ENCODE measurements at places on chromosomes 1 and 21.
A peak's percentile ranks its signal among the peaks of the same experiment; 100 is the strongest.

DNA sequence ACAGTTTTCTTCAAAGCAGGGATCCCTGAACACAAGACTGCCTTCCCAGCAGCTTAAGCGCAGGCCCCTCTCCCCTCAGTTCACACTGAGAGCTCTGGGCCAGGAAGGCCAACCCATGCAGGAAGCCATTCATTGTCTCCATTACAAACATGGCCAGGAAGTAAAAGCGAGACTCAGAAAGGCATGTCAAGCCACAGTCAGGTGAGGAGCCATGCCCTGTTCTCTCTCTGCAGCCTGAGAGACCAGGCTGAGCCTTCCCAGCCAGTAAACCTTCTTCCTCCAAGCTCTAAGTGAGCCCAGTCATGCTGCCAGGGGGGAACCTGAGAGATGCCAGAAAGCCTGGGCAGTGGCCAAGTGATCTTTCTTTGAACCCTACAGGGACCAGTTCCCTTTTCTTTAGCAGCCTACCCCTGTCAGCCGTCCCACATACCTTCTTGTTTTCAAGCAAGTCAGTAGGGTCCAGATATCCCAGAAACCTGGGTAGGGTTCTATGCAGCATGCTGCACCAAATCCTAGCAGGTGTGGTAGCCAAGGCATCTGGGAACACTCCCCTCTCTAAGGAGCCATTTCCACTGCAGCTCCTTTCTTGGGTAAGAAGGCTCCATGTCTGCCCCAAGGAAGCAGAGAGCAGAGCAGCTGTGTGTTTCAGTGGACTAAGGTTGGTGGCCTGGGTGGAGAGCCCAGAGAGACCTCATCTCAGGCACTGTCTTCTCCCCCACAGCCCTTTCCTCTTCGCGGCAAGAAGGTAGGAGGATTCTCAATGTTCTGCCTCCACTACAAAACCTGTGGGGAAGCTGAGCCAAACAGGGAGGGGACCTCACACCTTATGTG, 977 bp downstream of the TRAF3IP3 start:
- peak; percentile 55 for DNase-seq

- no peak for DNase-seq
Observed at GRCh38 chr1:178266113-178266512, 172.2 kb downstream of the RASAL2 start.

DNA sequence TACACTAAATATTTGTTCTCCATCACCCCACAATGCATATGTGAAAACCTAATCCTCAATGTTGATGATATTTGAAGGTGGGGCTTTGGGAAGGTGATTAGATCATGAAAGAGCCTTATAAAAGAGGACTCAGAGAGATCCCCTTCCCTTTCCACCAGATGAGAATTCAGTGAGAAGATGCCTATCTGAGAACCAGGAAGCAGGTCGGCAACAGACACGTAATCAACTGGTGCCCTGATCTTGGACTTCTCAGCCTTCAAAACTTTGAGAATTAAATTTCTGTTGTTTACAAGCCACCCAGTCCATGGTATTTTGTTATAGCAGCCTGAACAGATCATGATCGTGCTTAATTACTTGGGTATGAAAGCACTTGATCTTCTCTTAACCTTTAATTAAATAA, 329.4 kb downstream of the KCNT2 start:
- no peak for DNase-seq

DNA sequence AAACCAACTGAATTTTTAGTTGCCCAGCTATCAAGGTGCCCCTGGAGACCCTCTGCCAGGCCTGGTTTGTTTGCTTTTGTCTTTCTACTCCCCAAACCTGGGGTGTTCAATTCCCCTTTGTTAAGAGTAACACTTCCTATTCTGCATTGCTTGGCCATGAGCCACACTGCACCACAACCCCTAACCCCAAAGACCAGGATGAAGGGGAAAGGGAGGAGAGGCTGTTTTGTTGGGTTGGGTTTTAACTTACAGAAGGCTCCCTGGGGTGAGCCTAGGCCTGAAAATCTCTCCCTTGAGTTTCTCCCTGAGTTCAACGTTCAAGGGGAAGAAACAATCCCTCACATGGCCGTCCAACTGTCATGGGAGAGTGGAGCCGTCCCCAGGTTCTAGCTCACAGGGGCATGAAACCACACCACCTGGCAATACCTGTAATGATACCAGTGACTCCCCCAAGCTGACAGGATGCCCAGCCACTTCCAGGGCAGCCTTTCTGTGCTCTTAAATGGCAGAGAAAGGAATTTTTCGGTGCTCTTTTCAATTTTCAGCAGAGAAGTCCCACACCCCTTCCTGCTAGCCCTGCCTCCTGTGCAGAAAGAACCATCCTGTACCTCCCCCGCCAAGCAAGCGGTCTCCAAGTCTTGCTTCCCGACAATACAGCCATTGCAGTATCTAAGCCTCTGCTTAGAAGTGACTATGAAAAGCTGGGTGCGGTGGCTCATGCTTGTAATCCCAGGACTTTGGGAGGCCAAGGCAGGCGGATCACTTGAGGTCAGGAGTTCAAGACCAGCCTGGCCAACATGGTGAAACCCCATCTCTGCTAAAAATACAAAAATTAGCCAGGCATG, 14.9 kb downstream of the SLC45A3 start:
- DNase-seq: no peak

GRCh38 chr1:187689129-187689528, 860.4 kb downstream of the PLA2G4A start:
- no peak for DNase-seq

DNA sequence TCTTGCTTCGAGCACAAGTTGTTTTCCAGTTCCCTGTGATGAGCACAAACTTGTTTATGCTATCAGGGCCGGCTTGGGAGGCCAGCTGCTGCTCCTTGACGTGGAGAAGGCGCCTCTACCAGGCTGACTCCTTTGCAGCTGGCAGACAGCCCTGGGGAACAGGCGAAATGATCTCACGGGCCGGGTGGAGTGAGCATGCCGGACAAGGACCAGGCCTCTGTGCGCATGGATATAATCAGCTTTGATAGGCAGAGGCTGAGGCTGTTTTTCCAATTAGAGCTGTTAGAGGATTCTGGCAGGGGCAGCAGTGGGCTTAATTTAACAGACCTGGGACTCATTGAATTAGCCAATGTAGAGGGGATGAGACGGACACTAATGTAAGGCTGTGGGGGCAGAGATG, 38.9 kb downstream of the FAM163A start:
- DNase-seq: no peak

DNA sequence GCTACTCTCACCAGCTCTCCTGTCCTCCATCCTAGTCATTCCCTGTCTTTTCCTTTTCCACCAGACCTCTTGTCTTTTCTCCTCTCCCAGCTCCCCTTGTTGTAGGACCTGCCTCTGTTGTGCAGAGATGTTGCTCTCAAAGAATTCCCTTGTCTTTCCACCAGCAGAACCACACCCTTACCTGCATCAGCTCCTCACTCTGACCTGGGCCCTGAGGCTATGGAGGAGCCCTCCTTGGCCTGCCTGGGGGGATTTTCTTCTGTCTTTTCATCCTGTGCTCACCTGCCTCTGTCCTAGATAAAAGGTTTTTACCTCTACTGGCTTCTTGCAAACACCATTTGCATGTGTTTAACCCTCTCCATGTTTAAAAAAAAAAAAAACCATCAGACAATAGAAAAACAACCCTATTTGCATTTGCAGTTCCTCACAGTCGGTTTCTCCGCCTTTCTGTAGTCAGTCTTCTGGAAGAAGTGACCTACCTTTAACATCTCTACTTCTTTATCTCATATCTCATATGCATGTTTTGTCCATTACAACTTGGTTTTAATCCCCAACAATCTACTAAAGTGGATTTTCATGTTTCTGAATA, 12.1 kb downstream of the FCRL5 start:
- no peak for DNase-seq

- DNase-seq: no peak
Observed at GRCh38 chr1:60847855-60848582, 234.3 kb upstream of the NFIA start.

DNA sequence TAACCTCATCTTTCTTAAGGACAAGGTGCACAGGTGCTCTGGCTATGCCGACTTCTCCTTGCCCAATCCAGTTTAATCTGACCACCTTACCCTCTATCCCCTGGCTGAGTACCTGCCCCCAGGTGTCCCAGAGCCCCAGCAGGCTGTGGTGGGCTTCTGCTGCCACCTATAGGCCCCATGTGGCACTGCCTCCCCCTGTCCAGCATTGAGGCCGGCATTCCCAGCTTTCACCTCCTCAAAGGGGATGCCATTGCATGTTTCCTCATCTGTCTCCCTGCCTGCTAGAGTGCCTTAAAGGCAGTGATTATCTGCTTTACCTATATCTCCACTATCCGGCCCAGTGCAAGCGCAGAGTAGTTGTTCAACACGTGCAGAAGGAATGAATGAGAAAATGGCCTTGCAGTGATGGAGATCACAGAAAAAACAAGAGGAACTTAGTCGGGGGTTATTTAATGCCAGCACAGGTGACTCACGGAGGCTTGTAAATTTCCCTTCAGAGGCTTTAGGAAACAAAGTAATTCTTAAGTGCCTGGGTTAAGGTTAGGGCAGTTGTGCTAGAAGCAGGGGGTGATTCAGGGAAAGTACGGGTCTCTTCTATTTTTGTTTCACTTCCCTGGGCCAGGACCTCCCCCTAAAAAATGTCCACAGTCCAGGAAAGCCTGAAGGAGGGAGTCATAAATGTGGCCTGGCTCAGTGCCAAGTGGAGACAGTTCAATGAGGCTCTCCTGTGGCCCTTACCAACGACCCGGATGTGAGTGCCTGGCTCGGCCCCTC, 131.8 kb upstream of the NGF start:
- peak; percentile 11 for DNase-seq

- DNase-seq: no peak
Observed at GRCh38 chr1:167093846-167094516, at the start of gene STYXL2. Gene STYXL2 (plus strand): TSS chr1:167094075. CDS start chr1:167094850, 775 bp downstream.

DNA sequence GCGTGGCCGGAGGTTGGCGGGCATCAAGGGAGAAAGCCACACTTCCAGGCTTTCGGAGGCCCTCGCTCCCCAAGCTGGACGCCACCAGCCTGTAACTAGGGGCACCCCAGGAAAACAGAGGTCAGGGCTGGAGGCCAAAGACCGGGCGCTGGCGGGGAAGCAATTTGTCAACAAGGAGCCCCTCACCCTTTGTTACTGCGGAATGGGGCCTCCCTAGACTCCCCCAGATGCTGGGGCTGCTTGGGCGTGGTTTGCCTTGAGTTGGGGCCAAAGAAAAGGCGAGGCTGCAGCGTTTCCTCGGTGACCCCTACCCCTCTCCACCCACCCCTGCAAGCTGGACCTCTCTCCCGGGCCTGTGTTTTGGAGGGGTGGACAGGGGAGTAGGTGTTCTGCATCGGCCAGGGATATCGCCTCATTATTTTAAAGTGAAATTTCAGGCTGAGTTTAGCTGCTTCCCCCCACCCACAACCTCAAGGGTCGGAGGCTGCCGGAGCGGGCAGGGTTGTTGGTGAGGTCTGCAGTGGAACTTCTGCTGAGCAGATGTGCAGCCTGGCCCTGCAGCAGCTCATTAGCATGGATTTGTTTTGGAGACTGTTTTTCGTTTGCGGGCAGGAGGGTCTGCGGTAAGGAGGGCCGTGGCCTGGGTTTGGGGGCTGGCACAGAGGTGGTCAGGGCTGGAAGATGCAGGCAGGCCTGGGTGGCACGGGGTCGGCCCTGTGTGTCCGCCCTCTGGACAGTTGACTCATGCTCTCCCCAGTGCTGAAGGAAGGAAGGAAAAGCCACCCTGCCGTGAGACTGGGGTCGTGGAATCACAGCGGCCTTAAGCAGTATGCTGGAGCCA, 1.5 kb downstream of the NBL1 start:
- DNase-seq: no peak

GRCh38 chr1:8002329-8002910, 23.7 kb downstream of the ERRFI1 start:
- no peak for DNase-seq

DNA sequence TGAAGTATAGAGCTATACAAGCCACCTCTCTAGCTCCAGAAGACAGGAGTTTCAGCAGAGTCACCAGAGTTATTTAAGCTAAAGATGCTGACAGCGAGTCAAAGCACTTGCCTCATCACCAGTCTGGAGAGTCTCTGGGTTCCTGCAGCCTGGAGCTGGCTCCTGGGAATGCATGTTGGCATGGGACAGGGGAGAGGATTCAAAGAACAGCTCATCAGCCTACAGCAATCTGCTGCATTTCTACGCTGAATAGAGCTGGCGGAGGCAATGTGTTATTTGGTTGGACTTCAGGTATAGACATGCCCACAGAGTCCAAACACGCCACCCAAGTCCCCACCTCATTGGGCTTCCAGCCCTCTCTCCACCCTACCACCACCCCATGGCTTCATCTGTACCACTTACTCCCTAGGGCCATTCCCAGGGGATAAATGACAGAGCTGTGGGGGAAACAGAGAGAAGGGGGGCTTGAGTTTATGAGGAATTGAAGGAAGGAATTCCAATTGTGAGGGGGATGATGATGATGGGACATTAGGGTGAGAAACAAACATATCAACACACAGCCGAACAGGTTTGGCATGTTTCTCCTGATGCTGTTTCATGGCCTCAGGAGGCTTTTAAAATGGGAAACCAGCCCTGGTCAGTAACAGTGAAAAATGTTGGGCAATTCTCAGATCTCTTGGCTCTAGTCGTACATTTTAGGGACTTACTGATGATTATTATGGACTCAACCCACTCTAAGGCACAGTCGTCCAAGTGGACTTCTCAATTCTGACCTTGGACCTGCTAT, 58.4 kb downstream of the PLEKHA6 start:
- DNase-seq: no peak

DNA sequence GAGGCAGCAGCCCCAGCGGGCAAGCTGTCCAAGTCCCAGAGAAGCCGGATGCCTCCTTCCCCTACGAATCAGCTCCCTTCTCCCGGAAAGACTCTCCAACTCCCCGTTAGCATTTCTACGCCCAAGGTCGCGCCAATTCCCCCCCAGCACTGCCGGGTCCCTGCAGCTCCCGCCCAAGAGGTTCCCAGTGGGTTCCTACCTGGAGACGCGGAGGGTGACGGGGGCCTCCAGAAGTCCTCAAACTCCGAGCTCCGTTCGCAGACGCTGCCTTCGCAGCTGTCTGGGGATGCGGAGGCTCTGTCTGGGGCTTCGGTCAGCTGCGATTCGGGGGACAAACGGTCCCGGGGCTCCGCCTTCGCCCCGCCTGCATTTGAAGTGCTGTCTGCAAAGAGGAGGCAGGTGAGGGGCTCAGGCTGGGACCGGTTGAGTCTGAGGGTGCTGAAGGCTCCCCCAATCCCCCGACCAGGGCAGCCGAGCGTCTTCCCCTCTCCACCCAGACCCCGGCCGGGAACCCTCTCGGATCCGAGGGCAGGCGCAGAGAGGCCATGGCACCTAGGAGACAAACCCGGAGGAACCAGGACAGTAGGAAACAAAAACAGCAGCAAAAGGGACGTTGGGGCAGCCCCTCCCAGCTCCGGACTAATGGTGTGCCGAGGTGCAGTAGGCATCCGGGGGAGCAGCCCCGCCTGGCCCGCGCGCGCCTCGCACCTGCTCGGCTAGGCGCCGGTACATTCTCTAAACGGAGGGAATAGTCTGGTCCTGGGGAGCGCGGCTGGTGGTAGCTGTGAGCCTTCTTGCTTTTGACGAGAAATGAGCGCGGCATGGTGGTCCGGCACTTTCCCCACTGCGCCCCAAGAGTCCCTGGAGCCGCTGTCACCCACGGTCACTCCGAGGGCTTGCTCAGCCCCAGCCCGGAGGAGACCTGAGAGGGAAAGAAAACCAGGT, 3.8 kb downstream of the GFI1 start:
- DNase-seq: peak; percentile 35

All from CD4-positive, alpha-beta T cell treated with Interleukin-10 for 1 hour (primary cell).